ENCODE measurements at places on chromosomes 11 and 22.

DNA sequence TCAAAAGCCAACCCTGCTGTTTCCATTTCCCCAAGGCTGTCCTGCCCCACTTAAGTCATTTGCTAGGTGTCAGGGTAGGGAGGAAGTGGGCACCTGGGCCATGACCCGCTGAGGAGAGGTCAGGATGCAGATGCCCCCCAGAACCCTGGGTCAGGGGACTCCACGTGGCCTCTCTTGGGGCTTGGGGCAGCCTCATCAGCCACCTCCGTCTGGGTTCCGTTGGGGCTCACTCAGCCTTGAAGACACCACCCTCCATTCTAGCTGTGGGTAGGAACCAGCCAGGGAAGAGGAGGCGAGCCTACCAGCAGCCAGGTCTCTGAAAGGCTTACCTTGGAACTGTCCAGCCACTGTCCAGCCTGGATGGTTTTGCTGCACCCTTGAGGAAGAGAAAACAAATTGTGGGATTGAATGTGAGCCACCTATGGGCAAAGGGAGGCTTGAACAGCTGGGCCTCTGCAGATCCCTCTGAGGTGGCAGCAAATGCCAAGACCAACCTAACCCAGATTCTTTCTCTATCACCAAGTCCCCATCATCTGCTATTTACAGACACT lies 2.5 kb downstream of the APOL4 start:
- no peak for DNase-seq

- DNase-seq: no peak
These were observed 3.3 kb downstream of the ADORA2A start for GRCh38 chr22:24430431-24431308.

- DNase-seq: no peak
These were observed 11.9 kb downstream of the MRGPRX3 start for GRCh38 chr11:18144243-18144642.

DNA sequence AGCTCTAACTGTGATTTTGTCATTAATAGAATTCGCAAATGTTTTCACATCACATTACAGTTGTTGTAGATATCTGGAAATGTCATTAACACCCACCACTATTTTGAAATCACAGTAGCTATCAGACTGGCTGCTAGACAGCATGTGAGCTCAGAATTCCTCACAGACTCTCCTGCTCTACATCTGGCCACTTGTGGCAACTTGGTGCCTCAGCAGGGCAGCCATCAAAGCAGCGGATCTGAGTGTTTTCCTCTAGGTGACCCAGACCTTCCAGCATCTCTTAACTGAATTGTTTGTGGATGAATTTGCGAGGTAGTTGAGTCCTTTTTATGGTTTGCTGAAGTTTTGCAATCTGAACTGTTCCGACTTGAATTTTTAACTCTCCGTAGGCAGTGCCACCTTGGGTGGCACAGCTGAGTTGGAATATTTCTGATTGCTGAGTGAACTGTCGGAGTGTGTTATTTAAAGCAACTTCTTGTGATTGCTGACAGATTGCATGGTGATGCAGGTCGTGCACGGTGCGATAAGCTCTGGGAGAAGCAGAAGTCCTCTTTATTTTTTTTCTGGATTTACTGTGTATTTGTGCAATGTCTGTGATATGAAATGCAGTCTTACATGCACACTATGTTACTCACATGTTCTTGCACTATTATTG lies 114.0 kb upstream of the PLET1 start:
- DNase-seq: no peak

GRCh38 chr11:93921695-93922468 lies 71.5 kb upstream of the VSTM5 start:
- no peak for DNase-seq

GRCh38 chr22:23518376-23519187 lies 61.5 kb downstream of the IGLL1 start:
- DNase-seq: no peak

DNA sequence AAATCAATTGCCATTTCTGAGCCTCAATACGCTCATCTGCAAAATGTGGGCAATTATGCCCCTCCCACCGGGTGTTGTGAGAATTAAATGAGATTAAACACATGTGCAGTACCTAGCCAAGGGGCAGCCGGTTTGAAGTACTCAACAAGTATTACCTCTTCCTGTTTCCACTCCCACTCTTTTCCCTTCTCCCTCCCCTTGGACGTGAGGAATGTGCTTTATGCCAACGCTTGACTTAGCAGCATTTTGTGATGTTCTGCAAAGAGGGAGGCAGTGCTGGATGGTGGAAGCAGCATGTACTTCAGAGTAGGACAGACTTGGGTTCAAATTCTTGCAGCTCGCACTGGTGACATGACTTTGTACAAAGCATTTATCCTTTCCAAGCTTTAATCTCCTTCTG lies 306.0 kb downstream of the BUD13 start:
- no peak for DNase-seq

DNA sequence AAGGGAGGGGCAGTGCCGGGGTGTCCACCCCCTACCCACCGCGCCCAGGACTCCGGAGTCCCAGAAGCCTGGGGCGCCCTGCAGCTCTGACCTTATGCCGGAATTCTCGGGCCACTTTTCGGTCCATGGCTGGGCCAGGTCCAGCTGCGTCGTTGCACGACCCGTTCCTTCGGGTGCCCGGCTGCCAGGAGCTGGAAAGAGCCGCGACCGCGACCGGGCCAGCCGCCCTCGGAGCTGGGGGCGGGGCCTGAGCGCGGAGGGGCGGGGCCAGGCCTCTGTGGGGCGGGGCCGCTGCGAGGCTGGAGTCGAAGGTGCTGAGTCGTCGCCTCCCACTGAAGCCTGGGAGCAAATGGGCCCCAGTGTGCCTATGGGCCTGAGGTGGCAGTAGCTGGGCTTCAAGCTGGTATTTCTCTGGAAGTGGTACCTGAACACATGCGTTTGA lies at the start of gene USH1C:
Gene USH1C (minus strand): TSS at position 236 of the 442 bp plus-strand sequence. CDS start 109 bp downstream, at position 127.
- DNase-seq: no peak

All from amygdala (tissue), 56 donors.